ENCODE measurements at places on chromosomes 7 and 10.
A peak's percentile ranks its signal among the peaks of the same experiment; 100 is the strongest.

DNA sequence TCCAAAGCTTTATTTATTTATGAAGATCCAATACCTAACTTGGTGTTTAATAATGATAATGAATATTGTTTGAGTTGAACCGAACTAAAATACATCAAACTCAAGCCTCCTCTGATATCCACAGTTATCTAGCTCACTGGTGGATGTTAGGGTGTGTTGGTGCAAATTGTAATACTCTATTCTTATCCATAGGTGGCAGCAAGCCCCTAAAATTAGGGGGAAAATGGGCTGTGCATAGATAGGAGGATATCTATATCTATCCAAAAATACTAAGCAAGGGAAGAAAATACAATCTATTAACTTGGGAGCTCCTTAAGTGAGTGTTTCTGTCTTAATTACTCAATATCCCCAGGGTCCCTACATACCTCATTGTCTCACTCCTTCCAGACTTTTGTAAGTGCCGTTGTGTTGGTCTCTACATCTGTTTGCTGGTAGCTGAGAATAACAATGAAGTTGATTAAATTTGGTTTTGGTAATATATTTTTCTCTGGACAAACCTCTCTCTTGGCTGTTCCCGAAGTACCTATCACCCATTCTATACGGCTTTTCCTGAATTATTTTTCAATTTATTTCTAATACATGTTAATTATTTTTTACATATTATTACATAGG is 55.0 kb upstream of the VWDE start:
- DNase-seq, result no peak

GRCh38 chr7:99139036-99139435 is 4.9 kb downstream of the SMURF1 start:
- DNase-seq, result no peak

- no peak for DNase-seq
Measured at GRCh38 chr7:22723181-22723601, 3.8 kb upstream of the IL6 start.

DNA sequence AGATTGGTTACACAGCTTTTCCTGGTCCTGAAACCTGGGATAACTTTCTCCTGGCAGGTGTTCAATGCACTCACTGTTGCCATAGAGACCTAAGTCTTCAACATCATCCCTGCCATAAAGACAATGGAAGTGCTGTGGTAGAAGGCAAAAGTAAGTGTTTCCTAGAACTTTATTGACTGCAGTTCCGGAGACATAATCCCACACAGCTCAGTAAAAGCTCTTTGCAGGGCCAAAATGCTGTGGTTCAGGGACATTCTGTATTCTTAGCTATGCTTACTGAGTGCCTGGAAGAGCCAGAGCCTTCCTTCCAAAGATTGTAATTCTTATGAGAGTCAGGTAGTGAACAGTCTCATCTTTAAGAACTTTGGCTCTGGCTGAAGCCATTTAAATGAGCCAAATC is 5.3 kb downstream of the WIPF3 start:
- DNase-seq, result peak; percentile 6

- no peak for DNase-seq
Measured at GRCh38 chr10:79149662-79150443, 81.1 kb downstream of the ZMIZ1 start.

- no peak for DNase-seq
Measured at GRCh38 chr7:12296051-12296570, 85.0 kb downstream of the TMEM106B start.

- DNase-seq, result no peak
Measured at GRCh38 chr7:93461350-93461749, 113.2 kb downstream of the CALCR start.

All from C1 segment of cervical spinal cord (tissue), 14 donors.